ENCODE measurements at places on chromosomes 7 and 10.

GRCh38 chr7:83452256-83452655, 196.7 kb downstream of the SEMA3E start:
- DNase-seq: no peak

DNA sequence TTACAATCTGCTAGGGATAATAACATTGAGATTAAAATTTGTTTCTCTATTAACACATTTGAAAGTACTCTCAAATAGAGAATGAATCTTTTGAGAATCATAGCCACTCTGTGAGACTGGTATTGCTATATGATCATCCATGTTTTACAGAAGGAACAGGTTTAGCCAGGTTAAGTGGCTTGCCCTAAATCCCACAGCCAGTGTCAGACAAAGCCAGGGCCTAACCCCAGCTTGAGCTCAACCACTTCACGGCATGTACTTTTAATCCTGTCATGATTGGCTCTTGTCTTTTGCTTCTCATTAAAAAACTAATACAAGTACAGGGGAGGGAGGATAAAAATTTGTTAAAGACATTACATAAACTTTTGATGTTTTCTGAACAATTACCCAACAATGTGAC, 3.8 kb upstream of the ZNRF2 start:
- DNase-seq: peak; percentile 48

DNA sequence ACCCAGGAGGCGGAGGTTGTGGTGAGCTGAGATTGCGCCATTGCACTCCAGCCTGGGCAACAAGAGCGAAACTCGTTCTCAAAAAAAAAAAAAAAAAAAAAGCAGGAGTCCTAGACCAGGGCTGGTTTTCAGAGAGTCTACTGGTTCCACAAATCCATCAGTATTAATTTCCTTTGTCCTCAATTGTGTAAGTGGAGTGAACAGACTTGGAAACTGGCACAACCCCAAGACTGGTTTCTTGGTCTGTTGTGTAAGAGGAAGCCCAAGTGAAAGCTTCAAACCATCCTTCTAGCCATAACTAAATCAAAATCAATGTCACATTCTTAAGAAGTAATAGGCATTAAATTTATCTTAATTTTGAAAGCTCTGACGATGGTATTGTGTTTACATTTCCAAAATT, 213.6 kb downstream of the DGKI start:
- peak; percentile 38 for DNase-seq

GRCh38 chr7:65441010-65441409, 67.4 kb downstream of the ZNF92 start:
- peak; percentile 61 for DNase-seq

GRCh38 chr10:34121125-34121753, 693.9 kb downstream of the PARD3 start:
- DNase-seq: no peak
